ENCODE measurements at places on chromosomes 1 and 21. TPM values are rescaled to one million over a fixed set of nuclear protein-coding genes. Genes with fewer than 3 reads are reported as not detected.
A peak's percentile ranks its signal among the peaks of the same experiment; 100 is the strongest.

DNA sequence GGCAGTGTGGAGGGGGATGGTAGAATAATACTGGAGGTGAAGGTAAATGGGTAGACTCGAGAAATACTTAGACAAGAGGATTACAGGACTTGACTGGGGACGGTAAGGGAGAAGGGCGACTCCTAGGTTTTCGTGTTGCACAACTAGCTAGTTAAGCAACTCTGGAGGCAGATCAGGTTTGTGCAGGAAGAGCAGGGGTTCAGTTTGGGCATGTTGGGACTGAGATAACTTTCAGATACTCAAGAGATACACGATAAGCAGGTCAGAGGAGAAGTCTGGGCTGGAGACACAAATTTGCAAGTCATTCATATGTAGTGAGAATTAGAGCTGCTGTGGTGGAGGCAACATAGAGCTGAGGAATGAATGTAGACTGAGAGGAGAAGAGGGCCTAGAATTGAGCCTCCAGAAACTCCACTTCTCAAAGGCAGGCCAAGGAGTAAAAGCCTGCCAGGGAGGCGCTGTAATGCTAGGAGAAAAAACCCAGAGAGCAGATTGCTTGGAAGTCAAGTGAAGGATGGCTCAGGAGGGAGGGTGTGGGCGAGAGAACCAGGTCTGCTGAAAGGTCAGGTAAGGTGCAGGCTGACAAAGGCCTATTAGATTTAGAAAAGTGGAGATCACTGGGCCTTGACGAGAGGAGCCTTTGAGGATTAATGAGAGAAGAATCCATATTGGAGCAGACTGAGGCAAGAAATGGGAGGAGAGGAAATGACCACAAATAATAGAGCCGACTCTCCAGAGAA, 20.8 kb downstream of the MAB21L3 start:
- DNase-seq = no peak

DNA sequence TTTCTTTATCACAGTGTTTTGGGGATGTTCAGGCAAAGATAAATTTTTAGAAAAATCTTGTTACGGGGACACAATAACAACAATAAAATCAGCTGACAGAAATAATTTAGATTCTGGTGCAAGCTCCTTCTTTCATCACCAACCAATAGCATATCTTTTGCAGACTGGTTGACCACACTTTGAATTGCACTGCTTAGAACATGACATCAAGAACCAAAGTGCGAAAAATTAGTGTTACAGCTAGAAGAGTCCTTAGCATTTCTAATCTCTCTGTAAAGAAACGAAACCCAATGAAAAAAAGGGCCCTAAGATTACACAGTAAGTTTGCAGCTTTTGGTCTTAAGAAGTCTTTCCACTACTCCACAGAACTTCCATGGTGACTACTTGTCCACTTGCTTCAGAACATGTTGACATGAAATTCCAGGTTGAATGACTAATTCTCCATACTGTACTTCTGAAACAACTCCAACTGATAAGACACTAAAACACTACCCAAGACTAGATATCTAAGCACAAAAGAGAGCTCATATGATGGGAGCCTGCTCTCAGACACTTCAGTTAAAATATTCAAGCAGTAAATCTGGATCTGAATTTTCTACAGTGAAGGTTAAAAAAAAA, 31.3 kb downstream of the XKR8 start:
- DNase-seq = no peak

- no peak for DNase-seq
Observed at GRCh38 chr1:10686404-10687040, 109.9 kb downstream of the CASZ1 start.

DNA sequence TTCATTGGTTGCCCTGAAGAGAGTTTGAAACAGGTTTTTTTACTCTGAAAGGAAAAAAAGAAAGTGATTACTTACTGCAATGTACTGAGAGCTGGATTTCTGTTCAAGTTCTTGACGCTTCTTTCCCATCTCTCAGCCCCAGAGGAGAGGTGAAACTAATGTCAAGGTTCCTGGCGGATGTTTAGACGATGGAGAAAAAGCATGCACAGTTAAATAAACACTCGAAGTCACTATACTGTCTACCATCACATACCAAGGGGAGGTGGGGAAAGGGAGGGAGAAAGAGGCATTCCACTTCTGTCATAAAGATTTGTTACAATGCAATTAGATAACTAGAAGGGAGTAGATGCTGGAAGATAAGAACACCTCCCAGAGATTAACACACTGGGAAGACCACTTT, 177.0 kb upstream of the TNR start:
- no peak for DNase-seq

DNA sequence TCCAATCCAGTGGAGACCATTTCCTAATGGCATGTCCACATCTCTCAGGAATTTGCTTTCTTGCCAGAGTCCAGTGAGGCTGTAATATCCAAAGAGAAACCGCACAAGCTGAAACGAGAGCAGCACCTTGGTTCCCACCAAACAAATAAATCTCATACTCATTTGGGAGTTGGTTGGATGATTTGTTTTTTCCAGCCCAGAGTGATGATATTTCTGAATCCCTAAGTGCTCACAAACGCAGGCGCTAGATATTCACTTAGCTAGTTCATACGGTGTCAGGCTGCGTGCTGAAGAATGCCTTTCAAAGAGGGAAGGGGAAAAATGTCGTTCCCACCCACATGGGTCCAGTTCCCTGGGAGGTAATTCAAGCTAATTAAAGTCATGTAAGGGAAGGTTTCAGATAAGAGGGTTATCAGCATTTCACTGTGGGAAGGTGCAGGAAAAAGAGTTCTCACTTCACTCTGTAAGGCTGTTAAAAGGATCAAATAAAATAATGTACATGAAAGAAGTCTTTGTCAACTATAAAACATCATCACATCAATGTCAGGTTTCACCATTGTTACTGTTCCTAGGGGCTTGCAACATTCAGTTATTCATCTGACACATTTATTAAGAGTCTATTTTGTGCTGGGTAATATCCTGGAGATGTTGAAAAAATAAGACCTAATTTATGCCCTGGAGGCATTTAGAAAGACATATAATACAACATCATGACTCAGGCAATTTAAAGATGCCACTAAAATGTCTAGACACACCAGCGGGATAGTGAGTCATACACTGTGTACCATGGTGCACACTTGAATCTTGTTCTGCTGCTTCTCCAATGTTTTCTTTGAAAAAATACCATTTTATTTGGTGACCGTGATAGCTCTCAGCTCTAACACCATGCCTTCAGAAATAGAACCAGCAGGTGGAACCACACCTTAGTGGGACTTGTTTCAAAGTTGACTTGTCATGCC, 19.3 kb downstream of the DPT start:
- peak; percentile 38 for DNase-seq

DNA sequence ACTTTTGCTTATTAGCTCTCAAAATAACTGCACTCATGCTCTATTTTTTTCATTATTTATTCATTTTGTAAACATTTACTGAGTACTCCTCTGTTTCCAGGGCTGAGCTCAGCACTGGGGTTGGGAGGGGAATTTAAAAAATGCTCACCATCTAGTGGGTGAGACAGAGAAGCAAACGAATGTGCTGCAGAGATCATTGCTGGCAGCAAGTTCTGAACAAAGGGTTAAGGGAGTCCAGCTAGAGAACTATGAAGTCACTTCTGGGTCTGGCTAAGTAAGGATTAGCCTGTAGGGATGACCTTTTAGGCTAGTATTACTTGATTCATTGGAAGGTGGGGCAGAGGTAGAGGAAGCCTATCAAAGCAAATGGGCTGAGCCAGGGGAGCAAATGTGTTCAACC, 99.1 kb upstream of the ZNF644 start:
- DNase-seq = no peak

GRCh38 chr1:158813164-158813563, 18.0 kb upstream of the MNDA start:
- DNase-seq = no peak

LMX1A gene
- 0.12 TPM for total RNA-seq

TRAF3IP3 gene
- 8.9 TPM for total RNA-seq

GRCh38 chr1:181140398-181140797, 51.9 kb downstream of the IER5 start:
- DNase-seq = no peak

DNA sequence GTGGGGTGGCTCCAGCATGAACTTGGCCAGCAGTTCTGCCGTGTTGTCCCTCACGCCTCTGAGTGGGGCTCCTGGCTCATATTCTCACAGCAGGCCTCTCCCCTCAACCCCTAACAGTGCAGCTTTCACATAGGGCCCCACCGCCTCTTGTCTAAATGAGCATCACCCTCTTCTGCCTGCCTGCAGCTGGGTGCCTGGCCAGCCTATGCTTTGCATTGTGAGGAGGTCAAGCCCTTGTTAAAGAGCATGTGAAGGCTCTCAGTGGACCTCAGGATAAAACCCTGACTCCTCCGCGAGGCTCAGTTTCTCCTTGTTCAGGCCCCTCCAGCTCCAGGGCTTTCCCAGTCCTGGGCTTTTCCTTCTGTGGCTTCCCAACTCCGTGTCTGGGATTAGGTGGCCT, 34.8 kb downstream of the CRYAA start:
- no peak for DNase-seq

- DNase-seq = no peak
Observed at GRCh38 chr1:24591781-24592180, 35.9 kb downstream of the NCMAP start.

NUP210L gene
- 0.06 TPM for total RNA-seq

GRCh38 chr21:44658541-44658910, 794 bp downstream of the KRTAP12-3 start:
- DNase-seq = no peak

- no peak for DNase-seq
Observed at GRCh38 chr1:44642925-44643324, 31.4 kb downstream of the TMEM53 start.

GRCh38 chr21:38311765-38312164, 55.0 kb downstream of the KCNJ15 start:
- no peak for DNase-seq

DNA sequence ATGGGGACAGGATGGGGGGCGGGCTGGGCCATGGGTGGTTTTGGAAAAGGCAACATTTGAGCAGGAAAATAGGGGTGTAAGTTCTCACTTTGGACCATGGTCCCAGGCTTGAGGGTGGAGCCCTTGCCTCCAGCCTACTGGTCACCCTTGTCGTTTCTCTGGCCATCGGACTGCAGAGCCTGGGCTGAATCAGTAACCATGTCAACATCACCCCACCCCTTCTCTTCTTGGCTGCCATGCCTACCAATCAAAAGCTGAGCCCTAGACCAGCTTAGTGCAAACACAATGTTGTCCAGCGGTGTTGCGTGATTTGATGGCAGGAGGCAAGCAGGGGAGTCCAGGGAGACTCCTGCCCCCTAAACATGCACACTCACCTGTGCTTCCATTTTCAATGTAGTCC, 231.0 kb upstream of the KAZN start:
- DNase-seq = no peak

CD52 gene
- total RNA-seq = 21.1 TPM

MTARC1 gene
- total RNA-seq = 13.2 TPM

ARTN gene
- total RNA-seq = 2.1 TPM

GRCh38 chr21:45923146-45923545, 58.4 kb upstream of the COL6A1 start:
- peak; percentile 63 for DNase-seq

DNA sequence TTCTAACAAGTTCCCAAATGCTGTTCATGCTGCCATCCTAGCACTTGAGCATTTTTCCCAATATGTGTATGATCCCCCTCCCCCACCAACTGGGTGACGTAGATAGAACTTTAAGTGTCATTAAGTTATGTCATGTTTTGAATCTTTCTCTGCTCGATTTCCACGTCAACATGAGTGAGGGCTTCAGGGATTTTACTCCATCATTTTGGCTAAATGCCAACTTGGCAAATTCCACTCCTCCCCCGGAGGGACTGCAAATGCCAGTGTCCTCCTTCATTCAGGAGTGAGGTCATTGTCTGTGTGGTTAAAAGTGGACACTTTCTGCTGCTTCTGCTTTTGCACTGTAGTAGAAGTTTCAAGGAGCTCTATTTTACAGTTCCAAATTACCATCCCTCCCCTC, 201.7 kb downstream of the FGGY start:
- no peak for DNase-seq

CSF1 gene
- 184 TPM for total RNA-seq

GRCh38 chr1:74010206-74010605, 187.8 kb downstream of the LRRIQ3 start:
- DNase-seq = no peak

IFNLR1 gene
- total RNA-seq = 11.2 TPM

SPRR2E gene
- not detected for total RNA-seq

GRCh38 chr1:205210756-205211168, 740 bp downstream of the DSTYK start:
- DNase-seq = no peak

PDE9A gene
- total RNA-seq = 22.8 TPM

GRCh38 chr1:162215902-162216301, 146.4 kb downstream of the NOS1AP start:
- DNase-seq = no peak

DNA sequence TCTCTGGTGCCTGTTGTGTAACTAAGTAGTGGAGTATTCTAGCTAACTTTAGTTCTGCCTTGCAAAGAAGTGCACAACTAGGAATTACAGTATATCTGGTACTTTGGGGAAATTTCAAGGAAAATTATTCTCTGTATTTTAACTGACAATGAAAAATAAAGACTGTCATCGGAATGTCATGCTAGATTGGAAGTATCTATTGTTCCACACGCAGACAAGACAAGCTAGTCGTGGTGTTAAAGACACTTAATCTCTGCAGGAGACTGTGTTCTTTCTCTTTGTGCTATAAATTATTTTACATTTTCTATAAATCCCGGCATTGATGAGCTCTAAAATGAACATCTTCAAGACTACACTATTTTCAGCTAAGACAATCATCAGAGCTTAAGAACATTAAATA, 1068.8 kb upstream of the ADGRL4 start:
- DNase-seq = no peak

DNA sequence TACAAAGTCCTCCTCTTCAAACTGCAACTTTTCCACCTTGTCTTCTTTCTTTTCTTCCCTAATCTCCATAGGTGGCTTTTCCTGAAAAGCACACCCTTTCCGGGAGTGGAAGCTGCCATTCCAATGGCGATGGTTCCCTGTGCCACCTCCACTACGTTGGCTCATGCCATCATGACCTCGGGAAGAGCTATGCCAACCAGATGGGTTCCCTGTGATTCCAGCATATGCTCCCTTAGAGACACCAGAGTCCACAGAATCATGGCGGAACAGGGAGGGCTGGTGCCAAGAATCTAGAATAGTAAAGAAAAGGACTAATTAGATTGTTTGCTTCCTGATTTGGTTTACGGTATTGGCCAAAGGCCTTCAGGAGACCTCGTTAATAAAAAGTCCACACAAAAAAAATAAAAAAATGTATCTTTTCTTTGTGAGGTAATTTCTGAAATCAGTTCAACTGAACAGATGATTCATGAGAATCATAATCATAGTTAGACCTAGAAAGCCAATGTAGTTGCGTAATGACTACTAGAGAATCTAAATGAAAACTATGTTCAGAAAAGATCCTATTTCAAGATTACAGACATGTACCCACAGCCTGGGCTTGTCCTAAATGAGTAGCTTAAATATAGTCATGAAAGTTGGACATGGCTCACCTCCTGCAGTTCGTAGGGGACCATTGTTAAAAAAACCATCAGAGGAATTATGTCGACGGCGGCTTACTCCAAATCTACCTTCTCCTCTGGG, 30.9 kb upstream of the CCDC17 start:
- DNase-seq = no peak

ASAP3 gene
- 40.1 TPM for total RNA-seq

METTL13 gene
- total RNA-seq = 25.6 TPM

Measured in mucosa of gallbladder (tissue), 1 donor.